ENCODE measurements at places on chromosomes 13 and 19.

- no peak for DNase-seq
These were observed 69.5 kb upstream of the MCF2L start for GRCh38 chr13:112899281-112900225.

DNA sequence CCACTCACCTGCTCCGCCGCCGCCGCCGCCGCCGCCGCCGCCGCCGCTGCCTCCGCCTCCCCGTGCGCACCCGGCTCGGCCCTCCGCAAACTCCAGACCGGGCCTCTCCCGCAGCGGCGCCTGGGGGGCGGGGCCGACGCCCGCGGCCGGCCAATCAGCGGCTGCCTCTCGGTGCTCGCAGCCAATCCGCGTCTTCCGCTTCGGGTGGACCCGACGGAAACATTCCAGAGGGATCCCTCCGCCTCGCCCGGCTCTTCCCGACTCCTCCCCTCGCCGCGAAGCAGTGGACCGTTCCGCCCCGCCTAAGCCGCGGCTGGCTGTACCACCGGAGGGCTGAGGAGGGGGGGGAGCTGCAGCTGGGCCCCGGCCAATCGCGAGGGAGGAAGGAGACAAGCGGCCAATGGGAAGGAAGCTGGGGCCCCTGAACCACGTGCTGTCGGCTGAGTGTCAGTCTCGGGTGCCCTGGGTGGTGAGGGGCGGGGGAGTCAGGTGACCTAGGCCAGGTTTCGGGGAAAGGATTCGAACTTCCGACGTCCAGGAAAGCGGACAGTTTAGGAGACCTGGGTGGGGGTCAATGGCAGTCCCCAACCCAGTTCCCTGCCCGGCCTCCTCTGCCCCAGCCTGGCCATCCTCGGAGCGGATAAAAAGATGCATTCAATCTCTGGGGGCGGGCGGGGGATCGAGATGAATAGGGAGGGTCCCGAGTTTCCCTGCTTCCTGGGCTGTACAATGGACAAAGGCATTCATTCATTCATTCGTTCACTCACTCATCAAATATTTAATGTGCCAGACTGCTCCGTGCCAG, at the start of gene GIPC1:
TSS of gene GIPC1 (minus strand) at position 99 of the 805 bp plus-strand sequence. CDS start 13,151 bp downstream, outside the sequence.
- DNase-seq = peak; percentile 94

GRCh38 chr13:100125946-100126345, 37.1 kb downstream of the PCCA start:
- DNase-seq = no peak

GRCh38 chr19:1169921-1170885, 3.9 kb downstream of the SBNO2 start:
- DNase-seq = peak; percentile 31

GRCh38 chr19:17860993-17861360, 1.3 kb downstream of the RPL18A start:
- no peak for DNase-seq

DNA sequence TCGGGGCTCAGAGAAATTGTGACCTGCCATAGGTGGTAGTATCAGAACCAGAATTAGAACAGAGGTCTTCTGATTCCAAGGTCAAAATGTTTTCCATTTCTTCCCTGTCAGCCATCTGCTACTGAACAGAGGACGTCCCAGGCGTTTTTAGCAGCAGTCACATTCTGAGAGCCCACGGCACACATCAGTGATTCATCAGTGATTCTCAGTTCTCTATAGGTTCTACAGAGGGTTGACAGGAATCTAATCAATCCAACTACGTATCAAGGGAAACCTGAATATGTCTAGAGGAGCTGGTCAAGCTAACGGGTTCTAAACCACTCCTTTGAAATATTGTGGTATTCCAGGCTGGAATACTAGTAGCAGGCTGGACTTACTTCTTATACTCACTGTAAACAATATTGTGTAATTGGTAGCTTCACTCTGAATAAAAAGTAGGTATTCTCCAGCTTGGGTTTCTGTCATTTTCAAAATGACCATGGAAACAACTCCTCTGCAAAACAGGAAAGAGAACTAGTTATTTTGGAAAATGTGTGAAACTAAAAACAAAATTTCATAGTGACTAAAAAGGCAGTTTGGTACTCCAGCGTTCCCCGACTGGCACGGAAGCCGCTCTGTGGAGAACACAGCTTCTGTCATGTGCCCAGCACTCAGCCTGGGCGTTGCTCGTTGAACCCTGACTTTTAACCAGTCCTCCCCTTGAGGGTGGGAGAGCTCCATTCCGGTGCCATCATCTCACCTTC, 43.2 kb downstream of the FLT3 start:
- DNase-seq = no peak

DNA sequence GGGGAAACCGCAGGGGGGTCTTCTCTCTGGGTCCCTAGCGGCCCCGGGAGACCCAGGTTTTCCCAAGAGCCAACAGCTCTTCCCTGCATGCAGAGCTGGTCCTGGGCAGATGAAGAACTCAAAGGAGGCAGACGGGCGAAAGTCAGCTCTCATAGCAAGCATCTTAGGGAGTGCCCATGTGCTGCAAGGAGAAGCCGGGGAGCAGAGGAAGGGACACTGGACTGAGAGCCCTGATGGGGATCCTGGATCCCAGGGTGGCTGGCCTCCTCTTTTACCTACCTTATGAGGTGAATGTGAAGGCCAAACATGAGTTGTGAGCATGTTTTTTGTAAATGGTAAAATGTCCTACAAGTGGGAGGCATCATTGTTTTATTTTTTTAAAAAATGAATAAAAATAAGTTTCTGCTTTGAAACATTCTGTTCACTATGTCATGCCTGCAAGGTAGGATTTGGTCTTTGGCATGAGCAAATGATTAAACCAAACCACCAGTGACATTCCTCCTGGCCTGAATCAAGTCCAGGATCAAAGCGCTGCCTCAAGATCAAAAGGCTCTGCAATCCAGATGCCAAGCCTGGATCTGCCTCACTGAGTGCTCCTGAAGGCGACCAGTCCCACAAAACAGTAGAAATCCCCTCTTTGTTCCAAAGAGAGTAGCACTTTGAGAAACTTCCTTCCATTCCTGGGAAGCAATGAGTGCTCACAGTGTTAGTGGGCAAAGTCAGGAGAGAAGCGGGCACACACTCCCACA, 92.2 kb upstream of the SERP2 start:
- no peak for DNase-seq

GRCh38 chr19:18393836-18394235, 3.6 kb downstream of the LRRC25 start:
- no peak for DNase-seq

DNA sequence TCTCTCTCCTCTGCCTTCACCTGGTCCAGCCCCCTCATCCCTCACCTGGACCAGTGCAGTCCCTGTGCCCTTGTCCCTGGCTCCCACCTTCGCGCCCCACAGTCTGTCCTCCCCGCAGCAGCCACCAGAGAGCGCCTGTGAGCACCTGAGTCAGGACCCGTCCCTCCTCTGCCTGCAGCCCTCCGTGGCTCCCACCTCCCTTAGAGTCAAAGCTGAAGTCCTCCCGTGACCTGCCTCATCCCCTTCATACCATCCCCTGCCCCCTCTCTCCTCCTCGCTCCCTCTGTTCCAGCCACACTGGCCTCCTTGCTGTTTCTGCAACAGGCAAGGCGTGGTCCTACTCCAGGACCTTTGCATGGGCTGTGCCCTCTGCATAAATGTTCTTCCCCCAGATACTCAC, 10.3 kb downstream of the CELF5 start:
- DNase-seq = no peak

DNA sequence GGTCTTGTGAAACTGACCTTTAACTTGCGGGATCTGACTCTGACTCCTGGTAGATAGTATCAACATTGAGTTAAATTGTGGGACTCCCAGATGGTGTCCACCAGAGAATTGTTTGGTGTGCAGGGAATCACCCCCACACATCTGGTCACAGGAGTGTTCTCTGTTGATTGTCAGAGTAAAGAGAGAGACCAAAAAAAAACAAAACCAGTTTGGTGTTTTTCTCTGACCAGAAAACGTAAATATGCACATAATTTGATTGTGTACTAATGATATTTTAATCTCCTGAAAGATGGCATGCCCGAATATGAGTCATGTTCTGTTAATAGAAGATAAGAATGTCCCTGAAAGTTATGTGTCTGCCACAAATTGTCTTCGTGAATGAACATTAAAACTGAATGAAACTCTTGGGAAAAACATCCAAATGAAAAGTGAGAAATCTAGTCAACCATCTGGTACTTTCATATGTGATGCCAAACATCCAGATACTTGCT, 118.5 kb upstream of the GPC6 start:
- no peak for DNase-seq

- DNase-seq = no peak
These were observed 33.0 kb downstream of the UGGT2 start for GRCh38 chr13:96020155-96020575.
